ENCODE measurements at places on chromosomes 6 and 20. TPM values are rescaled to one million over a fixed set of nuclear protein-coding genes. Genes with fewer than 3 reads are reported as not detected.

The ADISSP gene
- total RNA-seq, result 79.2 TPM

- DNase-seq, result no peak
Observed at GRCh38 chr20:64083804-64084684, at the start of gene LKAAEAR1. Gene LKAAEAR1, minus strand, starts transcription at chr20:64084398. Its CDS starts 179 bp downstream, at chr20:64084219.

- DNase-seq, result no peak
Observed at GRCh38 chr20:52922436-52922835, 49.7 kb upstream of the TSHZ2 start.

DNA sequence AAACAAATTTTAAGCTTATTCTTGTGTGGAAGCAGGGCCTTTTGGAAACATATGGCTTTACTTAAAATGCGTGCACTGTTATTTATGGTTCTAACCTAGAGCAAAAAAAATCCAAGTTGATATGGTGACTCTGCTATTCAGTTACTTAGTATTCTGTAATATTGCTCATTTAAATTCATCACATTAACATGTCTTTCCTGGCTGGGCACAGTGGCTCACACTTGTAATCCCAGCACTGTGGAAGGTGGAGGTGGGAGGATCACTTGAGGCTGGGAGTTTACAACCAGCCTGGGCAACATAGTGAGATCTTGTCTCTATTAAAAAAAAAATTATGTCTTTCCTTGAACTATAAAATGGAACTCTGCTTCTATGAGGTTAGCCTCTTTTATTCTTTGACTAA, 57.8 kb upstream of the SDHAF4 start:
- DNase-seq, result no peak

GRCh38 chr6:10583509-10583901, 62.4 kb downstream of the GCNT2 start:
- DNase-seq, result no peak

DNA sequence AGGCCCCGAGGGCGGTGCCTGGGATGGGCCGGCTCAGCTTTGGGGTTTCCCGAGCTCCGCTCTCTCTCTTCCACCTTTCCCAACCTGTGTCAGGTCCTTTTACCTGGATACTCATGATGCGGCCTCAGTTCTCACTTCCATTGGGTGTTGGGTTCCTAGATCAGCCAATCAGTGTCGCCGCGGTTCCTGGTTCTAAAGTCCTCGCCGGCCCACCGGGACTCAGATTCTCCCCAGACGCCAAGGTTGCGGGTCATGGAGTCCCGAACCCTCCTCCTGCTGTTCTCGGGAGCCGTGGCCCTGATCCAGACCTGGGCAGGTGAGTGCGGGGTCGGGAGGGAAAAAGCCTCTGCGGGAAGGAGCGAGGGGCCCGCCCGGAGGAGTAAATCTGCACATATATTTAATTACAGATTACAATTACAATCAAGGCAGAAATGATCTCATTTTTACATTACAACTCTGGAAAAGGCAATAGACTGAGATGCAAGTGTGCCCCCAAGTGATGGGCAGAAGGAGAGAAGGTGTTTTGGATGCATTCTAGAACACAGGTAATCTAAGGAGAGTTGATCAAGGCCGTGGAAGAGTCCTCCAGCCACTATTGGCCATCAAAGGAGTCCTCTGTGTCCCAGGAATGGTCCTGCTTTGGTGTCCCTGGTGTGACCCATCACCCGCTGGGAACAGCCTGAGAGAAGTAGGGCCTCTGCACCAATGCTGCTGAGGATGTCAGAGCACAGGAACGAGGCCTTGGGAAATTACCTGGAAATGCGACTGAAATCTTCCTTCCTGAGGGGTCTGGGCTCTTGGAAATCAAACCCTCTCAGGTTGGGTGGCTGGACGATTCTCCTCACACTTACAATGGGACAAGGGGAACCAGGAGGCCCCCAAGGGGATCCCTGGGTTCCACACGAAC, 34.7 kb upstream of the MICB start:
- peak; percentile 95 for DNase-seq

- no peak for DNase-seq
Observed at GRCh38 chr6:29830409-29830808, 2.8 kb downstream of the HLA-G start.

- no peak for DNase-seq
Observed at GRCh38 chr6:161212902-161213301, 61.0 kb downstream of the AGPAT4 start.

GRCh38 chr20:23640018-23640601, 2.4 kb upstream of the CST3 start:
- DNase-seq, result no peak

GRCh38 chr6:166496460-166496859, 90.0 kb downstream of the RAMACL start:
- no peak for DNase-seq

Measured in H9 (cell line).